A549 (cell line): ENCODE measurements at places on chromosomes 12 and 14.
A peak's percentile ranks its signal among the peaks of the same experiment; 100 is the strongest.

GRCh38 chr14:71206766-71207371, 299.6 kb downstream of the PCNX1 start:
- DNase-seq: peak; percentile 26

- no peak for DNase-seq
Measured at GRCh38 chr12:19988459-19988873, 379.9 kb upstream of the PDE3A start.

GRCh38 chr12:104583301-104583700, 126.6 kb downstream of the CHST11 start:
- DNase-seq: no peak

DNA sequence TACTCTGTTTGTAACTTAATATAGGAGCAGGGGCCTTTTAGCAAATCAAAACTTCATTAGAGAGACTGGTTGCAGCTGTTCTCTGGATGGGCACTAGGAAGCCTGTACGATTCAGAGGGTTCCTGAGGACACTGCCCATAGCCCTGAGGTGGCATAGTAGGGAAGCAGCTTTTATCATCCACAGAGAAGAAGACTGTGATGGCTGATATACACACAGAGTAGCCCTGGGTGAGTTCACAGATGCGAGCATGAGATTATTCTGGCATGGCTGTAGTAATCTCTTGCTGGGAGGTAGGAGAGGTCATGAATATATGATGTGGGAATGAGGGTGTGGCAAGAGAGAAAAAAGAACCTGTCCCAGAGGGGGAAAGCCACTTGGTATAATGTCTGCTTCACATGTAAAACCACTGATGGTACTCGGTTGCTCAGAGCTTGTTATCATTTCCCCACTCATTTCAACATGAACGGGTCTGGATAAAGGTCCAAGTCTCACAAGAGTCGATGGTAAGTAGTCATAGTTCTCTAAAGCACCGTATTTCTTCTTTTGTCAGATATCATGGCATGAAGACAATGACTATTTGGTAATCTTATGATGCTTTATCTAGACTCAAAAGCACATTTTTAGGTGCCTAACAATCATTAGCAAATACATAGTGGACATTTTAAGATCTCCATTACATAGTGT, 52.0 kb downstream of the PEBP1 start:
- no peak for DNase-seq

- no peak for DNase-seq
Measured at GRCh38 chr14:91388551-91388975, 29.1 kb downstream of the CCDC88C start.

DNA sequence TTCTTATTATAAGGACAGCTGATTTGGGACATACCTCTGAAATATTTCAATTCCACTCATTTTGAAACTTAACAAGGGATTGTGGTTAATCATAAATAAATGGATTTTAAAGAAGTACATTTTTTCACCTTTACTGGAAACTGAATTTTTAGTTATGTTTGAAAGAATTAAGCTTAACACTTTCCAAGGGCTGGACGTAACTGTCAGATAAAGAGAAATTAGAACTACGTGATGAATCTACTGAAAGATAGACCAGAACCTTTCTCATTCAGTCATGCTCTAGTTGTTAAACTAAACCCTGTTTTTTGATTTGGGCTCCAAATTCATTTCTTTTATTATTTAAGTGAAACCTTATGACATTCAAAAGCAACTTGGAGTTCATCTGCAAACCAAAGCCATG, 1892.1 kb upstream of the SEL1L start:
- no peak for DNase-seq

- no peak for DNase-seq
Measured at GRCh38 chr14:77158882-77159255, 17.3 kb upstream of the ZDHHC22 start.

GRCh38 chr14:77302926-77303325, 17.8 kb downstream of the POMT2 start:
- peak; percentile 94 for DNase-seq

- DNase-seq: peak; percentile 25
Measured at GRCh38 chr12:17017402-17017801, 411.4 kb upstream of the LMO3 start.

DNA sequence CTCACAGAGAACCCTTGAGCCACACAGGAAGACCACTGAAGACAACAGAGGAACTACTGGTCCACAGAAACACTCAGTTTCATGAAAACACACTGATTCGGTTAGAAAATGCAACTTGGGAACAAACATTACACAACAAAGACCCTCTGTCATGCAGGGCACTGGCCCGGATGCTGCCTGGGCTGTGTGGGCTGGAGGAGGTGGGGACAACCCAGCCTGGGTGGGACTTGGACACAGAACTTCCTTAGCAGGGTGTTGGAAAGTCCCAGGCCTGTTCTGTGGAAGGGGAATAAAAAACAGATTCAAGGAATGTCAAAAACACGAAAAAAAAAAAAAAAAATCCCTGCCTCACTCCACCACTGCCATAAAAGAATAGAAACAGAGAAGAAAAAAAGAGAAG, 181.0 kb downstream of the MON2 start:
- no peak for DNase-seq
